ENCODE measurements at places on chromosomes 12 and 14. TPM values are rescaled to one million over a fixed set of nuclear protein-coding genes. Genes with fewer than 3 reads are reported as not detected.

DNA sequence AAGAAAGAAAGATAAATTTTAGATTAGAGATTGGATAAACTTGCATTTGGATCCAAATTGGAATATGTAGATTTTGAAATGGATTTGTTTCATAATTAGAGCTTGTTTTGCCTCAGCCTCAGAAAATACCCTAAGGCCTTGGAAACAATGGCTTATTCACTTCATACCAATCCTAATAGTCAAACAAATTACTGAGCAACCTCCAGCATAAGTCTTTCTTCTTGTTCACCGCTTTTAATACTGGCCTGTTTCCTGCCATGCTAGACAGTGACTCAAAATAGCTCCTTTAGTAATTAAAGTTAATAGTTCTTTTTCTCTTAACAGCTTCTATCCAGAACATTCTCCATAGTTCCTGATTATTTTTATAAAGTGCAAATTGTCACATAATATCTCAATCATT is 110.9 kb upstream of the DNM1L start:
- H3K27ac ChIP-seq = no peak overlapping the region
- no peaks in the 10 kb centered on the region for H3K27me3 ChIP-seq
- H3K4me1 ChIP-seq = peaks cover 11% of the 10 kb centered on the region
- no peak overlapping the region for H3K4me3 ChIP-seq

DNA sequence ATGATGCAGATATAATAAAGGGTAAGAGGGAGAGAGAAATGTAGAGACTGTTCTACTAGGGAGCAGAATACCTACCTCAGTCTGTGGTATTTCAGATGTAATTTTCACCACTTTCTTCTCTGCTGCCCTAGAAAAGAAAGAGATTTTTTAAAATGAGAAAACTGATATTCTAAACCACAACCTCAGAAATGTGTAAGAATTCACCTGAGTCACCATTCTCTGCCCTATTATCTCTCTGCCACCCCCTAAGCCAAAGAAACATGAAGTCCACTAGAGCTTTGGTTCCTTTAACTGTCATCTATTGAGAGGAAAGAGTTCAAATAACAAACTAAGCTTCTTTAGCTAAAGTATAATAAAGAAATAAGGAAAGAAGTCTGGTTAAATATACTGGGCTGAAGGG is 21.6 kb downstream of the SARNP start:
- no peak for DNase-seq
- H3K27me3 ChIP-seq = no peaks in the 10 kb centered on the region
- peaks cover 1% of the 10 kb centered on the region for H3K4me1 ChIP-seq
- peaks cover 82% of the 10 kb centered on the region for H3K36me3 ChIP-seq

DNA sequence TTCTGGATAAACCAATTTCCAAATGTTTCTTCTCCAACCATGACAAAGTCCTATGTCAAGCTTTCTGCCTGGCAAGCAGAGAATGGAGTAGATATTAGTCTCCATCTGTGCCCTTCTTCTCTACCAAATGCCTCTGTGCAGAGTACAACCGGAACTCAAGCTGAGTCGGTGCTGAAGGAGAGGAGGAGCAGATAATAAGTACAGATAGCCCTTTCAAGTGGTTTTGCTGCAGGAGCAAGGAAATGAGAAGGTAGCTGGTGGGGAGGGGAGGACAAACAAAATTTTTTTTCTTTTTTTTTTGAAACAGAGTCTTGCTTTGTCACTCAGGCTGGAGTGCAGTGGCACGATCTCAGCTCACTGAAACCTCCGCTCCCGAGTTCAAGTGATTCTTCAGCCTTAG is 14.2 kb upstream of the HELB start:
- H3K36me3 ChIP-seq = no peaks in the 10 kb centered on the region
- H3K27ac ChIP-seq = no peak overlapping the region
- DNase-seq = no peak

The SMIM41 gene
- total RNA-seq = 0.24 TPM

- H3K27ac ChIP-seq = no peak overlapping the region
- no peak overlapping the region for H3K4me3 ChIP-seq
- DNase-seq = no peak
- no peaks in the 10 kb centered on the region for H3K4me1 ChIP-seq
Measured at GRCh38 chr12:44367916-44368315, 508.2 kb downstream of the NELL2 start.

- no peak overlapping the region for H3K4me3 ChIP-seq
- H3K27ac ChIP-seq = no peak overlapping the region
- no peaks in the 10 kb centered on the region for H3K27me3 ChIP-seq
- peaks cover 12% of the 10 kb centered on the region for H3K4me1 ChIP-seq
- DNase-seq = no peak
- peaks cover 31% of the 10 kb centered on the region for H3K36me3 ChIP-seq
Measured at GRCh38 chr12:89427508-89428156, 75.3 kb upstream of the DUSP6 start.

DNA sequence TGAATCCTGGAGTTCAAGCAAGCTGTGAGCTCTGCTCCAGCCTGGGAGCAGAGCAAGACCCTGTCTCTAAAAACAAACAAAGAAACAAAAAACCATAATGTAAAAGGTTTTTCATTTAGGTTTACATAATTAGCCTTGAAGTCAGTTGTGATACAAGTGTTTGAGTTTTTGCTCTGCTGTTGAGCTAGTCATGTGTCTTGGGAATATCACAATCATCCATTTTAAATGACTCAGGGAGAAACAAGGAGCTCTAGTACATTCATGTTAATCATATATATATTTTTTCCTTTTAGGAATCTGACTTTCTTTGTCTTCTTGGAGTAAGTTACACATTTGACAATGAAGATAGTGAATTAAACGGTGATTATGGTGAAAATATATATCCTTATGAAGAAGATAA is 12.9 kb downstream of the MIA2 start:
- H3K27ac ChIP-seq = no peak overlapping the region
- H3K27me3 ChIP-seq = peaks cover 18% of the 10 kb centered on the region
- no peaks in the 10 kb centered on the region for H3K4me1 ChIP-seq
- no peaks in the 10 kb centered on the region for H3K36me3 ChIP-seq

The KRT82 gene
- total RNA-seq = not detected

The CRACR2A gene
- total RNA-seq = 22.7 TPM

The NGB gene
- not detected for total RNA-seq

The C14orf132 gene
- total RNA-seq = 0.05 TPM

DNA sequence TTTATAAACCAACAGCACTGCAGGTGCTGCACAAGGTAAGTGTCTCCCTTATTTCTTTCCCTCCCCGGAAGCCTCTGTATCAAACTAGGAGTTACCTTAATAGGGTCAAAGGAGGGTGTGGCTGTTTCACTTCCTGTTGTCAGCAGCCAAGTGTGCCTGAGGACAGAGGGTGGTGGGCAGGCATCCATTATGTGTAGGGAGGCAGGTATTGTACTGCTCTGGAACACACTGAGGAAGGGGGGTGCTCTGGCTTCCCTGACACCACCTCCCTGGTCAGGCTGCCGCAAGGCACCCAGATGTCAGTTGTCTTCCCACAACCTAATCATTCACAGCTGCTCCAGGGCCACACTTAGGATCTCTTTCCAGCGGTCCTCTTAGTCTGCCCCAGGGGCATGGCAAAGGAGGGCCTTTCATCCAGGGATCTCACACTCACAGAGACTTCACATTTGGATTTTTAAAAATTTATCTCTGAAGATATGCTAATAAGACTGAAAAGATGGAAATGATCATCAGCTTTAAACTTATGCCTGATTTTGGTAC is 132.0 kb upstream of the ARHGAP5 start:
- H3K4me1 ChIP-seq = peaks cover 38% of the 10 kb centered on the region
- H3K27me3 ChIP-seq = no peaks in the 10 kb centered on the region
- H3K36me3 ChIP-seq = no peaks in the 10 kb centered on the region
- peak overlapping the region; percentile 36 for H3K27ac ChIP-seq

GRCh38 chr14:79467835-79468234 is 743.5 kb downstream of the DIO2 start:
- H3K36me3 ChIP-seq = no peaks in the 10 kb centered on the region
- H3K4me3 ChIP-seq = no peak overlapping the region
- H3K27ac ChIP-seq = no peak overlapping the region

The PRH2 gene
- not detected for total RNA-seq

All from activated B cell treated with CpG ODN at 0.5 μM for 24 hours (primary cell).